ENCODE measurements at places on chromosomes 4 and X. TPM values are rescaled to one million over a fixed set of nuclear protein-coding genes. Genes with fewer than 3 reads are reported as not detected.

GRCh38 chrX:110132450-110133114 lies 129.7 kb downstream of the TMEM164 start:
- no peak overlapping the region for H3K4me3 ChIP-seq
- no peaks in the 10 kb centered on the region for H3K36me3 ChIP-seq
- no peak overlapping the region for H3K27ac ChIP-seq
- DNase-seq: no peak
- H3K4me1 ChIP-seq: no peaks in the 10 kb centered on the region
- no peaks in the 10 kb centered on the region for H3K27me3 ChIP-seq

Gene PFKFB1
- 2.9 TPM for total RNA-seq

Gene FAM9C
- total RNA-seq: not detected

GRCh38 chrX:18098763-18099162 lies 121.9 kb downstream of the BEND2 start:
- no peak overlapping the region for H3K27ac ChIP-seq
- no peak for DNase-seq
- H3K4me3 ChIP-seq: no peak overlapping the region
- no peaks in the 10 kb centered on the region for H3K27me3 ChIP-seq
- no peaks in the 10 kb centered on the region for H3K36me3 ChIP-seq

DNA sequence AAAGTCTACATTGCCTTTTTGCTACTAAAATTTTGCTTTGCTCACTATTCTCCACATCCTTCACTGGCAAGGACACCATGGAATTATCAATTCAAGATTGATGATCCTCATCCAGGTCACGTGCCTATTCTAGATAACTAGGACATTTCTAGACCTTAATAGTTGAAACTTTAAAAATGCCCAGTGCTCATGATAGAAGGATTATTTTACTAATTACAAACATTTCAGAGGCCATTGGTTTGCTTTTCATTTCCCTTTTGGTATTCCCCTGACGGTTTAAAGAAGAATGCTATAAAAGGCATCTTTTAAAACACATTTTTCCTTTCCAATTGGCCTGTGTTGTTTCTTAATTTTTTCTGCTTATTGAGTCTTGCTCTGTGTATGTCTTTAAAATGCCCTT lies 249.4 kb downstream of the NDST4 start:
- no peak overlapping the region for H3K27ac ChIP-seq
- no peak overlapping the region for H3K4me3 ChIP-seq
- H3K36me3 ChIP-seq: no peaks in the 10 kb centered on the region
- no peaks in the 10 kb centered on the region for H3K27me3 ChIP-seq
- no peaks in the 10 kb centered on the region for H3K4me1 ChIP-seq

GRCh38 chrX:6465756-6466155 lies 69.2 kb downstream of the VCX3A start:
- H3K27ac ChIP-seq: no peak overlapping the region
- H3K4me3 ChIP-seq: no peak overlapping the region
- H3K4me1 ChIP-seq: no peaks in the 10 kb centered on the region
- DNase-seq: no peak
- no peaks in the 10 kb centered on the region for H3K36me3 ChIP-seq

Gene MAMLD1
- 0.89 TPM for total RNA-seq

DNA sequence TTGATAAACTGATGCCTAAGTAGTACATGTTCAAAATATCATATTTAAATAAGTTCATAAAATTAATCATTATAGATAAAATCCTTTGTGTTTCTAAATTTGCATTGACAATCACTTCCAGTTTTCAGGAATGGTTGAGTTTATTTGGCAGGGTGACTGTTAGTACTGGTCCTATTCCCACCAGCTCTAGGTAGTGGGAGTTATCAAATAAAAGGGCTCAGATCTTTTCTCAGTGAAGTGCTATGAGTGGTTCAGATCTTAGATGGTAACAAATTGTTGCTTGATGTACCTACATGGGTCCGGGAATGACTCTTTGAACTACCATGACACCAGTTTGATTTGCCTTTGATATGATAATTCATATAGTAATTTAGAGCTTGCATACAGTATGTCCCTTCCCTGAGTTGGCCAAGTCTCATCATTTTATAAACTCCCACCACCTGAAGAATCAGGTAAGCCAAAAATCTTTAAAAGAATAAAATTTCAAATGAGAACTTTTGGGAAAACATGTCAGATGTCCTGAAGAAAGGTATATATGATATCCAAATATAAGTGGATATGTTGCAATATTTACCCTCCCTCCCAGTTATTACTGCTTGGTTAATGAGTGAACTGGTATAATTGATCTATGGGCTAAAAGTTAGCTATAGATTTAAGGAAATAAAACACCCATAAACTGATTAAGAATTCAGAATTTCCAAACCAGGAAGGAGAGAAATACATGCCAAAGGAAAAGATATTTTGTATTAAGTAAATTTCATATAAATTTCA lies 28.6 kb downstream of the GPC3 start:
- no peak for DNase-seq
- no peaks in the 10 kb centered on the region for H3K4me1 ChIP-seq
- H3K4me3 ChIP-seq: no peak overlapping the region

Gene TRPC5OS
- total RNA-seq: not detected

Gene ETFDH
- 40.7 TPM for total RNA-seq

DNA sequence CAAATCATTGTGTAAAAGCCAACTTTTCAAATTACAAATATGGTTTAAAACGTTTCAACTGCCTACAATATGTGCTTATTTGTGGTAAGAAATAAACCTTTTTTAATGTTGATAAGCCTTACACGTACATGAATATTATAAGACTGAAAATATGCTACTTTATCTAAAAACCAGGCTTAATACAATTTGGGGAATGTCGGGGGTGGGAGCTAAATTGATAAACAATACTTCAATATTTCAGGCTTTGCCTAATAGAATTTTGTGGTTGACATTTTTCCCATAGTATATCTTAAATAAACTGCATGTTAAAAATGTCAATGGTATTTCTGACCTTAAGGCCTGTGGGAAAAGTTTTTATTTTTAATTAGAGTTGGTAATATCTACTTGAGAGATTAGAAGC lies 69.8 kb upstream of the SLIT2 start:
- H3K27me3 ChIP-seq: no peaks in the 10 kb centered on the region
- H3K4me1 ChIP-seq: no peaks in the 10 kb centered on the region
- H3K27ac ChIP-seq: no peak overlapping the region
- DNase-seq: no peak
- no peak overlapping the region for H3K4me3 ChIP-seq

GRCh38 chr4:73704314-73705055 lies 35.9 kb upstream of the CXCL8 start:
- no peaks in the 10 kb centered on the region for H3K4me1 ChIP-seq
- no peak for DNase-seq
- peak overlapping the region; percentile 76 for H3K27ac ChIP-seq

DNA sequence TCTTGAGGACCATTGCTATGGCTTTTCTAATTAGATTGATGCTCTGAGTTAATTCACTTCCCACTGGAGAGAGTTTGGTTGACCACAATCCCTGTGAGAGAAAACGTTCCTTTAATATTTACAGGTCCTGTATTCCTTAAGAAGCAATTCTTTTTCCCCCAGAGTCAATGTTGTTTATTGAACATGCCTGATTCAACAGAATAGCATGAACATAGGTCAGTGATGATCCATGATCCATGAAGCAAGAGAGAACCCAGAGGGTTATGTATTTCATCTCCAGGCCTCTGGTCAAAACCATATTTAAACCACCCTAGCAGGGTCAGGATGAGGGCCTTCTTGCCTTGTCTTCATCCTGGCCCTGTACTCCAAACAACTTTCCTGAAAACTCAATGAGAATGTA lies 39.4 kb upstream of the EFHC2 start:
- no peaks in the 10 kb centered on the region for H3K4me1 ChIP-seq
- no peak overlapping the region for H3K4me3 ChIP-seq
- no peaks in the 10 kb centered on the region for H3K27me3 ChIP-seq
- no peak overlapping the region for H3K27ac ChIP-seq
- DNase-seq: no peak

GRCh38 chr4:129455482-129455881 lies 359.5 kb downstream of the C4orf33 start:
- no peak for DNase-seq
- H3K36me3 ChIP-seq: no peaks in the 10 kb centered on the region
- H3K27ac ChIP-seq: no peak overlapping the region
- H3K4me3 ChIP-seq: no peak overlapping the region

Gene MRFAP1L1
- total RNA-seq: 30.2 TPM

DNA sequence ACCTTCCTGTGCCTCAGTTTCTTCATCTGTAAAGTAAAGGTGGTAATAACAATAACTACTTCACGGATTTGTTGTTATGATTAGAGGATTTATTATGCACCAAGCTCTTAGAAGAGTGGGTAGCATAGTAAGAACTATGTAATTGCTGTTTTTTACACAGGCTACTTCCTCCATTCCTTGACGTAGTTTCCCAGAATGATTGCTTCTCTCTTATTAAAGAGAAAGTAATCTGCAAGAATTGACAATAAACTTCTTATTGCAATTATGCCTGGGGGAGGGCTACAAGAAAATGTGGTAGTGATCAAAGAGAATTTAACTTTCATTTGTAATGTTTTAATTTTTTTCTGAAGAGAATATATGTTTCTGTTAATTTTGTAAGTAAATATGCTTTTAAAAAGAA lies 238.7 kb downstream of the GASK1B start:
- no peaks in the 10 kb centered on the region for H3K27me3 ChIP-seq
- no peak for DNase-seq
- no peak overlapping the region for H3K4me3 ChIP-seq
- H3K27ac ChIP-seq: no peak overlapping the region
- H3K36me3 ChIP-seq: no peaks in the 10 kb centered on the region

DNA sequence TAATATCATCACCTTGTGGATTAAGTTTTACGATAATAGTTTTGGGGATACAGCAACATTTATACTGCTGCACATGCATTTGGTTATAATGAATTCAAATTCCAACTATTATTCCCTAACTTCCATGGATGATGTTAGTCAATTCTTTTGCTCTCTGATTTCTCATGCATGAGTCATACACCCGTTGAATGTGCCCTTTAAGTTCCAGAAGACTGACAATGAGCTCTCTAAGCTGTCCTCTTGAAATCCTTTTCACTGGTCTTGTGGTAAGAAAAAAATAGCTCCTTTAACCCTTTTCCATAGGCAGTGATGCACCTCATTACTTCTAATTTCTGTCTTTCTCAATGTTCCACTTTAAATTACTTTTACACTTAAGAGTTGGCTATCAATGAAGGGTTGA lies 1095.2 kb upstream of the POU3F4 start:
- no peak overlapping the region for H3K27ac ChIP-seq
- H3K4me1 ChIP-seq: no peaks in the 10 kb centered on the region
- H3K36me3 ChIP-seq: no peaks in the 10 kb centered on the region
- H3K27me3 ChIP-seq: no peaks in the 10 kb centered on the region
- no peak for DNase-seq

Gene MAPK10
- 3.6 TPM for total RNA-seq

DNA sequence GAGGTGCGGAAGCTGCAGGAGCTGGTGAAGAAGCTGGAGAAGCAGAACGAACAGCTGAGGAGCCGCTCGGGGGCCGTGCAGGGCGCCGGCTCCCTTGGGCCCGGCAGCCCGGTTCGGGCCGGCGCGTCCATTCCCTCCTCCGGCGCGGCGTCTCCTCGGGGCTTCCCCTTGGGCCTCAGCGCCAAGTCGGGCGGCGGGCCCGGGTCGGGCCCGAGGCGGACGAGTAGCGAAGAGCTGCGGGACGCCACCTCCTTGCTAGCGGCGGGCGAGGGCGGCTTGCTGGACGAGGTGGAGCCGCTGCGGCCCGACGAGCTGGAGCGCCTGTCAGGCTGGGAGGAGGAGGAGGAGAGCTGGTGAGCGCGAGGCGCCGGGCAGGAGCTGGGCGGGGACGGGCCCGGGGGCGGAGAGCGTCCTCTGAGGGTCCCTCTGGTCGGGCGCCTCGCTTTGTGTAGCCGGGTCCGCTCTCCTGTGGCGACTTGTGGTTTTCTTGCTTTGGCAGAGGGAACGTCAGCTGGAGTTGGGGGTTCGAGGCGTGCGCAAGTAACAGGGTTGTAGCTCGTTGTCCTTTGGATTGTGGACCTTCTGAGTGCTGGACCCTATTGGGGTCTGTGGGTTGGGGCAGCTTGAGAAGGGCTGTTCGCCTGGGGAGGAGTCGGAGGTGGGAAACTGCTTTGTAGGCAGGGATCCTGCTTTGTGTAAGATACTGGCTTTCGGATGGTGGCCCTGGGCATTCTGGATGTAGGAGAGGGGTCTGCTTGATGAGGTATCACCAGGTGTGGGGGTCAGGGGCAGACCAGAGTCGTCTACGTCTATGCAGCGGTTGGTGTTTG lies 662 bp downstream of the SLAIN2 start:
- H3K36me3 ChIP-seq: no peaks in the 10 kb centered on the region
- DNase-seq: peak; percentile 76
- peak overlapping the region; percentile 97 for H3K4me3 ChIP-seq
- peak overlapping the region; percentile 95 for H3K27ac ChIP-seq
- H3K4me1 ChIP-seq: peaks cover 23% of the 10 kb centered on the region

DNA sequence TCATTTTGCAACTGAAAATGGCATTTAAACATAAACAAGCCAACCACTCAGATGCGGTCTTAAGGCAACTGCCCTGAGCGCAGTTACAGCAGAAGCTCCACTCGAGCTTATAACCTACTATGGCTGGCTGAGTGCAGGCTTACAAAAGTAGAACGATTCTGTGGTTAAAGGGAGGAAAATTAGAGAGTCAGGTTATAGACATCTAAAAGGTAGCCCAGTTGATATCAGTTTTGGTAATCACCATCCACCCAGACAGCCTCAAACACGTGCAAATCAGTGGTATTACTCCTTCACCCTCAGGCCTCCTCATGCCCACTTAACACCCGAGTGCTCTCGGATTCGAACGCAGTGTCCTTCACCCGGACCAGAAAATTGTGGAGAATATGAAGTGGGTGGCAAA lies 3.1 kb downstream of the LEF1 start:
- no peak overlapping the region for H3K4me3 ChIP-seq
- H3K27ac ChIP-seq: no peak overlapping the region
- peaks cover 2% of the 10 kb centered on the region for H3K27me3 ChIP-seq
- no peaks in the 10 kb centered on the region for H3K36me3 ChIP-seq
- DNase-seq: no peak
- peaks cover 16% of the 10 kb centered on the region for H3K4me1 ChIP-seq

- peaks cover 2% of the 10 kb centered on the region for H3K36me3 ChIP-seq
- no peak overlapping the region for H3K27ac ChIP-seq
- peaks cover 27% of the 10 kb centered on the region for H3K4me1 ChIP-seq
- no peaks in the 10 kb centered on the region for H3K27me3 ChIP-seq
- H3K4me3 ChIP-seq: no peak overlapping the region
Observed at GRCh38 chr4:75714704-75715103, 9.7 kb upstream of the USO1 start.

DNA sequence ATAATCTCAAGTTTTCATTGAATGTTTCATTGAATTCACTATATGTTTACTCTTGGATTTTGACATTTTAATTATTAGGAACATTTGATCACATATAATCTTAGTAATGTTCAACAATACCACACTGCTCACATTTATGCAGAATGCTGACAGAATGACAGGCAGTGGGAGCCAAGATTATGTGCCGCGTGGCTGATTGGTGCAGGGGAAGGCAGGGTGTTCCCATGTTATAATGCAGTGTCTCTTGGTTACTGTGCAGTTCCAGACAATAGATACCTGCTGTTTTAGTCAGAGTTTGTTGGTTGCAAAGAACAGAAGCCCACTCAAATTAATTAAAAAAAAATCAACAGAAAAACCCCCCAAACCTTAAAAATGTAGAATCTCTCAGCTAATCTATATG lies 33.0 kb downstream of the FHIP1A start:
- H3K4me3 ChIP-seq: no peak overlapping the region
- H3K27me3 ChIP-seq: no peaks in the 10 kb centered on the region
- H3K27ac ChIP-seq: no peak overlapping the region
- no peak for DNase-seq
- H3K36me3 ChIP-seq: no peaks in the 10 kb centered on the region

Data from liver (tissue), 10 donors.